ENCODE measurements at places on chromosomes 6 and 20.

DNA sequence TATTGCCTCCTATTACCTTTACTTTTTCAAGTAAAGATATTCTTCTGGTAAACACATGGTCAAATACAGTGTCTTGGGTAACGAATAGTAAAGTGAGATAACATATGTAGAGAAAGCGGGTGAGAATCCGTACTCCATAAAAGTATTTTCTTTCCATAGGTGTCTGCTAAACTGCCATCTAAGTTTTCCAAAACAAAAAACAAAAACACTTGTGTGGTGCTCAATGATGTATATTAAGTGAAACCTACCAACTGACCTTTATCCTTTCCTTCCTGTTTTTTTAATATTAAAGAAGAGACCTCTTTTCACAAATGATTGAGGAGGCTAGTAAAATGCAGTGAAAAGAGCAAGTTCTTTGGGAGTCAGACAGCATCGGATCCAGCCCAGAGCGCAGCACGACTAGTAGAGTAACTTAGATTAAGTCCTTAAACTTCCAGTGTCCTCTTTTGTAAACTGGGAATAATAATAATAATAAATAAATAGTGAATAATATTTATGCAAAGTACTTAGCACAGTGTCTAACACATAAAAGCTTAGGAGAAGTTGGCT lies 437 bp upstream of the CDKAL1 start:
- no peak for DNase-seq

- DNase-seq: no peak
Measured at GRCh38 chr6:168195712-168196111, 116.7 kb upstream of the FRMD1 start.

GRCh38 chr6:132865364-132865763 lies 51.0 kb downstream of the RPS12 start:
- DNase-seq: no peak

DNA sequence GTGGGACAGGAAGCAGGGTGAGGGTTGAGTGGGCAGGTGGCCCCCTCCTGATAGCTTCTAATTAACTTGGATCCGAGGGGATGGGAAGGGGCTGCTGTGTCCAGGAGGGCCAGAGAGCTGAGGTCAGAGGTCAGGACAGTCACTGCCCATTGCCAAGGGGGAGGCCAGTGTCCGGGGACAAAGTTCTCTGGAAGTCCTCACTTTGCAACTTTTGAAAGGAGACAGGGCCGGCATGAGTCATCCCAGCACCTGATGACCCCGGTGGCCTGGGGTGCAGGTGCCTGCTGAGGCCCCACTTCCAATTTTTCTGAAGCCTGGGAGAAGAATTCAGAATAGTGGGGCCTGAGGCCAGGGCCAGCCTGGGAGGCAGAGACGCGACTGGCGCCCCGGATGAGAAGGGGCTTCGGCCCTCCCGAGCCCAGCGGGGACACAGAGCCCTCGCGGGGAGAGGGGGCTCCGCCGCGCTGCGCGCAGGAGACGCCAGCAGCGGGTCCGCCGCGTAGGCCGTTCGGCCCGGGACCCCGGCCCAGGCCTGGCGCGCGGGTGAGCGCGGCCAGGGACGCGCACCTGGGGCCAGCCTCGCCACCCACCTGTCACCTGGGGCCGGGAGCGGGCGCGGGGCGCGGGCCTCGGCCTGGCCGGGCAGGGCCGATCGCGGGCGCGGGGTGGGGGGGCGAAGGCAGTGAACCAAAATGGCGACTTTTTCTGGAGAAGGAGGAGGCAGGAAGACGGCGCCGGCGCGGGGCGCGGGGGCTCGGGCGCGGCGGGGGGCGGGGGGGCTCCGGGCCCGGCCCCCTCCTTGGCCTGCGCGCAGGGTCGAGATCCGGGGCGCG lies 586 bp downstream of the ZNF512B start:
- no peak for DNase-seq

- DNase-seq: no peak
Measured at GRCh38 chr6:142934599-142934998, 10.4 kb downstream of the HIVEP2 start.

GRCh38 chr6:119676961-119677360 lies 327.4 kb upstream of the MAN1A1 start:
- no peak for DNase-seq

GRCh38 chr20:651713-652614 lies 1.0 kb downstream of the SRXN1 start:
- DNase-seq: no peak

GRCh38 chr6:10520468-10520867 lies 683 bp upstream of the GCNT2 start:
- DNase-seq: no peak
